ENCODE measurements at places on chromosomes 2 and 18. TPM values are rescaled to one million over a fixed set of nuclear protein-coding genes. Genes with fewer than 3 reads are reported as not detected.

- no peak for DNase-seq
Measured at GRCh38 chr2:43070676-43071502, 155.5 kb downstream of the ZFP36L2 start.

DNA sequence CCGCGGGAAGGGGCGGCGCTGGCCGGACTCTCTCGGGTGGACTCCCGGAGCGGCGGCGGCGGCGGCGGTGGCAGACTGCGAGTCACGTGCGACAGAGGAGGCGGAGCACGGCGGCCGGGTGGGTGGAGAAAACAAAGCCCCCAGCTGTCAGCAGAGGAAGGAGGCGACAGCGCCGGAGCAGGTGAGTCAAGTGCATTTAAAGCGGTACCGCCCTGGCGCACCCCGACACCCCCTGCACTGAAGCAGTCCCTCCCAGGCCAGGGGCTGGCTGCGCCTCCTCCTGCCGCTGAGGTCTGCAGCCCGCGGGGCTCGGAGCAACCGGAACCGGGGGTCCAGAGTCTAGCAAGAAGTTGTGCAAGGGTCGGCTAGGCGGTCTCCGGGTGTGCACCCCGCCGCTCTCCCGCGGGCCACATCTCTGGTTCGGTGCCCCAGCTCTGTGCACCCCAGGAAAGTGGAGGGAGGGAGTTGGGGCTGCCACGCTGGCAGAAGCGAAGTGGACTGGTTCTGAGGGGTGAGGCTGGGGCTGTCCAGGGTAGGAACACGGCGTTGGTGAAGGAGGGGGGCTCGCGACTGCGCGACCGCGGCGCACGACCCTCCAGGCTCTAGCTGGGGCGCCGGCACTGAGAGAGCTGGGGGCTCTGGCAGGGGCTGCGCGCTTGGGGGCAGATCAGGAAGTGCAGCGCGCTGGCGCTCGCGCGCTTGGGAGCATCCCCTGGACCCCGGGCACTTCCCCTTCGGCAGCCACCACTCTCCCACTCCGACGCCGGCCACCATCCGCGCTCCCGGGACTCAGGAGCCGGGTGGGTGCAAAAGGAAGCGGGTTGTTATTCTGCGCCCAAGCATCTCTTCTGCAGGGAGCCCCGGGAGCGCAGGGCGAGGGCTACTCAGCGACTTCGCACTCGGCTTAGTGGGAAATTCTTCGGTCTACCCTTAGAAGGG lies 64.0 kb upstream of the MAPRE2 start:
- DNase-seq = no peak

GRCh38 chr2:119157850-119158511 lies 570 bp downstream of the C1QL2 start:
- DNase-seq = no peak

DNA sequence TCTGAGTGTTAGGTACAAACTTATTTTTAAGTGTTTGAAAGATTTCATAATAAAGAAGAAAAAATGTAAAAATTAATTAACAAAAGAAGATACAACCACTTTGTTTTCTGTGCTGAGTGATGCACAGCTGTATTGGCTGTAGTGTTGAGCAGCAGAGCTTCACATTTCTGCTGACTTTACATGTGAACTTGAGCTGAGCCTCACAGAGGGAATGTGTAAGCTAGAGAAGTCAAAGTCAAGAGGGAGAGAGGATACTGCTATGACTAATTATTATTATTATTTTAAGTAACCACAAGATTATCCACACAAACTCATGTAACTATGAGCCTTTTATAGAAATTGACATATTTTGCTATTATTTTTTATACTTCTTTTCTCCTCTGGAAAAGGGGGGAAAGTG lies 159.1 kb upstream of the ZSWIM2 start:
- DNase-seq = no peak

- no peak for DNase-seq
Measured at GRCh38 chr2:171244466-171244969, 83.8 kb upstream of the TLK1 start.

- no peak for DNase-seq
Measured at GRCh38 chr2:134296301-134296700, 42.4 kb downstream of the MGAT5 start.

DNA sequence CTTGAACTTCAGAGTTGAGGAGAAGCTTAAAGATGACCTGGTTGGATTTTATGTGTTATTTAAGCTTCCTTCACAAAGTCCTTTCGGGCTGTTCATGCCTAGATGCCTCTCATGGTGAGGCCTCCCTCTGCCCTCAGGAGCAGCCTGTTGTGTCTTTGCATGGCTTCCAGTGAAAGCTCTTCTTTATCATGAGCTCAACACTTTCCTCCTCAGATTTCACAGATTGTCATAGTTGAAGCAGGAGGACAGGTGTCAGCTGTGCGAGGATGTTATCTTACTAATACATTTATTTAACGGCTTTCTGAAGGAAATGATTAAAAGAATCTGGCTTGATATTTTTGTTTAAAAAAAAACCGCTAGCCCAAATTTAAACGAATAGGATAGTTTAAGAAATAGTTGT lies 48.8 kb upstream of the ITSN2 start:
- no peak for DNase-seq

DNA sequence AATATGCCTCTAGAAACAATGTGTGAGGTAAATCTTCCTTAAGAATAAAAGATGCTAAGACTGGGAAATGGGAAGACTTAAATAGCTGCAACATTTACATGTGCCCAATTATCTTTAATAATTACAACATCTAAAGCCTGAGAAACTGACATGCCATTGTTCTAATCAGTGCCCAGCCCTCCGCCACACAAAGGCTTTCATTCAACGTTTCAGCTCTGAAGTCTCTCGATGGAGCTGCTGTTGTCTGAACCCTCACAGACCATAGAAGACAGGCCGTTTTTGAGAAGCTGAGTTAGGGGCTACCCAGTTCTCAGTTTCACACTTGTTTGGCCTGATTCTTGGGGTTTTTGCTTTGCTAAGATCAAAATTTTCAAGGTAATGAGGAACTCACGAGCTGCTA lies 315.4 kb upstream of the CHST9 start:
- no peak for DNase-seq

GRCh38 chr2:10171006-10171800 lies 48.7 kb downstream of the RRM2 start:
- DNase-seq = no peak

- DNase-seq = no peak
Measured at GRCh38 chr2:150370561-150370960, 116.9 kb downstream of the RND3 start.

DNA sequence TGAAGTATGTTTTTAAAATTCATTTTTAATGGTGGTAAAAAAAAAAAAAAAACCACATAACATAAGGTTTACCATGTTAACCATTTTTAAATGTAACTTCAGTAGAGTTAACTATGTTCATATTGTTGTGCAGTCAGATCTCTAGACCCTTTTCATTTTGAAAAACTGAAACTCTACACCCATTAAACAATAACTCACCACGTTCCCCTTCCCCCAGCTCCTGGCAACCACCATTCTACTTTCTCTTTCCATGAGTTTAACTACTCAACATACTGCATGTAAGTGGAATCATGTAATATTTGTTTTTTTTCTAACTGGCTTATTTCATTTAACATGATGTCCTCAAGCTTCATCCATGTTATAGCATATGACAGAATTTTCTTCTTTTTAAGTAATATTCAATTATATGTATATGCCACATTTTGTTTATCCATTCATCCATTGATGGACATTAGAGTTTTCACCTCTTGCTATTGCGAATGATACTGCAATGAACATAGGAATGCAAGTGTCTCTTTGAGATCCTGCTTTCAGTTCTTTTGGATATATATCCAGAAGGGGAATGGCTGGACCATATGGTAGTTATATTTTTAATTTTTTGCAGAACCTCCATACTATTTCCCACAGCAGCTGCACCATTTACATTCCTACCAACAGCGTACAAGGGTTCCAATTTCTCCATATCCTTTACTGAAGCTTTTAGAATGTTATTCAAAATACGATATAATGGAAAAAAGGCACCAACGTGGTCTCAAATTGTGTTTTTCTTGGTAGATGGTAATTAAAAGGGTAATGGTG lies 91.0 kb downstream of the SPTBN1 start:
- DNase-seq = no peak

- no peak for DNase-seq
Measured at GRCh38 chr2:187826023-187826422, 271.8 kb upstream of the TFPI start.

DNA sequence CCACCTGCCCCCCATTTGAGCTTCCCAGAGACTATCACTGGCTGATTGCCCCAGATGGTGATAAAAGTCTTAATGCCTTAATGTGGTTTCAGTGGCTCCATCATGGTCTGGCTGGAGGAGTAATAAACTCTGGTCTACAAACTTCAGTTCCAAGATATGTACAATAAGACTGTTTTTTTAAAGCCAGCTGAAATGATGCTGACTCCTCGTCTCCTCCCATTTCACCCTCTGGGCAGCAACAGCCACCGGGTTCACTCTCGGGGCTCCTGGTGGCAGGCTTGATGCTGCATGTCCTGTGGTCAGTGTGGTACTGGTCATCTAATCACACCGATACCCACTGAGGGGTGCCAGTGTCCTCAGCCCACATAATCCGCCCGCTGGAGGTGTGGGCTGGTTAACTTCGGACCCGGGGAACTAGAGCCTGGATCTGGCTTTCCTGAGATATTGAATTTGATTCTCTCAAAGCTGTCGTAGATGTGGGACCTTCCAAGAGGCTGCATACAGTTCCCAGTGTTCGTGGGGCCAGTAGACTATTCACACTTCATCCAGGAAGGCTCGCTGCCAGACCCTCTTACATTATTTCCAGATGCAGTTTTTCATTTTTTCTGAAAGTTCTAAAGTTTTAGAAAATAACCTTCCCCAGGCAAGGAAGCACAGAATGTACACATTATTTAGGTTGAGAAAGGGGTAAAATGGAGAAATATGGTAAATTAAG lies 95.3 kb downstream of the GALR1 start:
- DNase-seq = no peak

GRCh38 chr18:79397830-79398761 lies 2.4 kb downstream of the NFATC1 start:
- no peak for DNase-seq

GRCh38 chr2:60095903-60096302 lies 457.6 kb downstream of the BCL11A start:
- DNase-seq = no peak

GRCh38 chr2:226802573-226802972 lies 3.0 kb upstream of the IRS1 start:
- DNase-seq = no peak

- no peak for DNase-seq
Measured at GRCh38 chr18:38167623-38168022, 602.0 kb upstream of the CELF4 start.

DNA sequence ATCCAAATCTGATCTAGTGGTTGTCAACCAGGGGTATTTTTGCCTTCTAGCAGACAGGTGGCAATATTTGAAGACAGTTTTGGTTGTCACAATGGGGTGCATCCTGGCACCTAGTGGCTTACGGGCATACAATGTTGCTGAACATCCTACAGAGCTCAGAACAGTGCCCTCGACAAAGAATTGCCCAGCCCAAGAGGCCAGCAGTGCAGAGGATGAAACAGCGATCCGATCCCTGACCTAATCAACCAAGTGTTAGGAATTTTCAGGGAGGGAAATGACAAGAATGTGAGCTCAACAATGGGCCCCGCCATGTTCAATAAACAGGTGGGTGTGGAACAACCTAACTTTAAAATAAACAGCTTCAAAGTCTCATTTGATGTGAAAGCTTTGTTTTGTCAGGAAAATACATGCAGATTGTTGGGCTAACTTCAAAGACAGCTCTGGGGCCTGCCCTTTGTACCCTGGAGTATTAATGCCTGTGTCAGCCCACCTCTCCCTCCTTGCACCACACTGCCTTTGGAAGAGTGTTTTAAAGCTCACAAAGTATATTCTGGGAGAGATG lies 22.5 kb upstream of the SCYGR5 start:
- no peak for DNase-seq

DNA sequence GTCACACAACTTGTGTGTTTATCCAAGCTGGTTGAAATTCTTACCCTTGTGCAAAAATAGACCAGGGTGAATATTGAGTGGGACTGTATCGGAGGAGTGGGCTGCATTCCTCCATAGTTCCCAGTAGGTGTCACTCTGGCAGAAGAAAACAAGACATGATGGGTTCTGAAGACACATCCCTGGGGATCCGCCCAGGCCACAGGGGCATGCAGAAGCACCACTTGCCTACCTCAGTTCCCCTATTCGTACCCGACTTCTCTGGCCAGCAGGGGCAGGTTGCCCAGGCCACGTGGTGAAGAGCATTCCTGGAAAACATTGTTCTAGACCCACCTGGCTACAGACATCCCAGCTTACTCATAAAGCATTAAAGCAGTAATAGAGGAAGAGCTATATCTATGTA lies 168.2 kb downstream of the FAM210A start:
- DNase-seq = no peak

GRCh38 chr2:104853534-104854497 lies at the start of gene POU3F3:
Gene POU3F3, plus strand, starts transcription at chr2:104854115. Its CDS starts 1,396 bp downstream, at chr2:104855511.
- no peak for DNase-seq

- DNase-seq = no peak
Measured at GRCh38 chr2:46171996-46172546, 125.1 kb upstream of the EPAS1 start.

DNA sequence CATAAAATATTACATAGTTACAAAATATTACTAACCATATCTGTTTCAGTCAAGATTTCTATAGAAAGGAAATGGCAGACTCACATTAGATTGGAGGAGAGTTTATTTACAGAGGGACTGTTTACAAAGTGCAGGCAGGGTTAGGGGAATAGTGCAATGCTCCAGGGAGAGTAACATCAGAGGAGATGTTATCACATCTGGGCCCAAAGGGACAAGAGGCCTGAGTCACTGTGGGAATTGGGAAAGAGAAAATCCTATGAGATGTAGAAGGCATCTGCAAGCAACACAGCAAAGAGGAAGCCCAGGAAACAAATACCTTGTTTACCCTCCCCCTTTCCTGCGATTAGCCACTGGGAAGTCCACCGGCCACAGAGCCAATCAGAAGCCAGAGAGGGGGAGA lies 227.3 kb upstream of the TANK start:
- DNase-seq = no peak

DNA sequence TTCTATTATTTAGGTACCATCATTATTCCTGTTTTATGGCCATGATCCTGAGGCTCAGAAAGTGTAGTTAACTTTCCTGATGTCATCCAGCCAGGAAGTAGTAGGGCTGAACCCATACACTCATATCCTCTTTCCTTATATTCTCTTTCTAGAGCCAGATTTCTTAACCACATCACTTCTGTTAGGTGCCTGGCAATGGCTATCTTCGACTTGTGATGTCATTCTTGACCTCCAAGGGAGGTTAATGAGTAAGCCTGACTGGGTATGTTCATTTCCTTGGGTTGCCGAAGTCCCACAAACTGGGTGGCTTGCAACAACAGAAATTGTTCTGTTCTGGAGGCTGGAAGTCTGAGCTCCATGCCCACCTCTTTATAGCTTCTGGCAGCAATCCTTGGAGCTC lies 43.4 kb downstream of the ITGB6 start:
- DNase-seq = no peak

- no peak for DNase-seq
Measured at GRCh38 chr2:56313500-56313921, 129.7 kb downstream of the CCDC85A start.

Gene FSIP2
- 0.48 TPM for total RNA-seq

Gene RHOB
- 4.5 TPM for total RNA-seq

Gene RAD51AP2
- not detected for total RNA-seq

Gene RASGRP3
- 61.7 TPM for total RNA-seq

Gene LTBP1
- total RNA-seq = 0.15 TPM

Gene POTEI
- 0.11 TPM for total RNA-seq

Gene RTP5
- total RNA-seq = not detected

Gene M1AP
- not detected for total RNA-seq

Gene TMEM200C
- not detected for total RNA-seq

Gene GAREM2
- total RNA-seq = 0.85 TPM

Gene ASB18
- not detected for total RNA-seq

Gene CD302
- total RNA-seq = 2.1 TPM

Gene STARD7
- total RNA-seq = 194 TPM

Gene ANKRD30BL
- not detected for total RNA-seq

Gene CIB4
- total RNA-seq = not detected

Gene PCARE
- 0.08 TPM for total RNA-seq

Gene FAM98A
- total RNA-seq = 75.0 TPM

Gene GPR39
- 0.23 TPM for total RNA-seq

All from GM12878 (cell line).